T-helper 2 cell treated with Interferon-gamma antibody and Interleukin-4, amounts not matched to agents 5 μg/mL and 100 μg/mL, for 36 hours (primary cell): ENCODE measurements at places on chromosomes 1 and 21.

- DNase-seq = no peak
Observed at GRCh38 chr1:199403531-199404116, 623.9 kb upstream of the NR5A2 start.

- no peak for DNase-seq
Observed at GRCh38 chr1:177905686-177906085, 64.2 kb downstream of the SEC16B start.

- no peak for DNase-seq
Observed at GRCh38 chr1:51210055-51210454, 26.0 kb upstream of the RNF11 start.

GRCh38 chr1:117871013-117871412 lies 58.4 kb downstream of the GDAP2 start:
- DNase-seq = no peak

DNA sequence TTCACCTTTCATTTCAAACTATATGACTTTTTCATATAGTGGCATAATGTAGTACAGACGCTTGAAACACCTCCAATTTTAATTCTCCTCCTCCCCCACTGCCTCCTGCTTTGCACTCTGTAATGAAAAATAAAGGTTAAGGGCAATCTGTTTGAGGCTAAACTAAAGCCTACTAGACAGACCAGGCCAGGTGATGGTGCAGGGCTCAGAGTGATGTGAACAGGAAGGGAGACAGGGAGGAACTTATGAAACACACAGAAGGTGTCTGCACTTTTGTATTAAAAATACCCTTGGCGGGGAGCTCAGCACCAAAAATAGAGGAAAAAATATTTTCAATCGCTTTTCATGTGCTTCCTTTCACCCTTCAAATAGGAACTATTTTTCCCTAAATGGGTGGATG lies 415.4 kb downstream of the LMO4 start:
- DNase-seq = no peak

DNA sequence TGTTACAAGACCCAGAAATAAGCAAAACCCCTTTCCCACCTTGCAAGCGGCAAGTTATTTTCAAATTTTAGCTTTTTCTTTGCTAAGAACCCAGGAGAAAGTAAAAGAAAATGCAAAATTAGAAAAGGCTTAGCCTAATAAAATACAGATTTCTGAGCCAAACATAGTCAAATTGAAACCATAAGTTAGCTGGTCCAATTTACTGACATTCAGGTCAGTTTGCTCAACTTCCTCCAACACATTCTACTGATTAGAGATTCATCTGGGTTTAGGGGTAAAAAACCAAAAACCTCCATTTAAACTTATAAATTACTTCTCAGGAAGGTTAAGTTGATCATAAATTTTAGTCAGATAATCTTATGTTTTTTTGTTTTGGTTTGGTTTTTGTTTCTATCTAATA lies 701.8 kb upstream of the CXADR start:
- no peak for DNase-seq

DNA sequence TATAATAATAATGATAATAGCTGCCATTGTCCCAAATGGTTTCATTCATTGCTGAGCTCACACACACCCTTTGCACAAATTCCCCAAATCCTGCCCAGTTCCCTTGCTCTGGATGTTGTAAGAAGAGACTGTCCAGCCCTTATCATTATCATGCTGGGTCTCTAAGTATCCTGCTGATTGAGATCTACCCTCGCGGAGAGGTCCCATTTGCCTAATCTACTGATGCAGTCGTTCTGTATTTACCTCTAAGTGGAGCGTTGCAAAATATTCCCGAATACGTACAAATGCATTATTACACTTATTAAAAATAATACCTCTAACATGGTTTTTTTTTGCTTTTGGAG lies 51.2 kb downstream of the TNFRSF8 start:
- DNase-seq = no peak

DNA sequence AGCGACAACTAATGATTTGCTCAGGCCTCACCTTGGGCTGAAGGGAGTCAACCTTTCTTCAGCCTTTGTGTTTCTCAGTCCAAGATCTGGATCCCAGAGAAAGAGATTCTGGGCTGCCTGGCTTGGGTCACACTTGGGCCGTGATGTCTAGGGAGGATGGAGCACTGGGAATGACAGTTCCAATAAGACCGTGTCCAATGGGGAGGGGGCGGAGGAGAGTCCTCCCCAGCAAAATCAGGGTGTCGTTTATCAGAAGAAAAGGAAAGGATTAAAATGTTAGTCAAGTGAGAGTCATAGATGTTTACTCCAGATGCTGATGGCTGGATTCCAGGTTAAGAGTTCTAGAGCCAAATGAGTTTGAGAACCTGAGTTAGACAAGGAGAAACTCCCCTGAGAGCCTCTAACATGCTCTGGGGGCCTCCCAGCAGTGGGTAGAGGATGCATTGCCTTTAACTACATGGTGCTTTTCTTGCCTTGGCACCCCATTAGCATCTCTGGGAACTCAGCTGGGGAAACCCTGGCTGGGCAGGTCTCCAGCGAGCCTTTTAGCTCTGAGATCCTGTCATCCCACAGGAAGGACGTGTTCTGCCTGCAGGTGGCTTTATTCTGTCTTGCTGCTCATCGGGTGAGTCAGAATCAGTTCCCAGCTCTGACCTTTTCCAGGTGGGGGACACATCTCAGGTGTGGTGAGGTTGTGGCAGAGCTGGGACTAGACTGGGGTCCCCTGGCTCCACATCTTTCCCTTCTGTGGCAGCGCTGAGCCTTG lies 22.2 kb downstream of the NIPAL3 start:
- no peak for DNase-seq

- DNase-seq = no peak
Observed at GRCh38 chr1:89633800-89634625, 1.1 kb downstream of the LRRC8C start.

- DNase-seq = no peak
Observed at GRCh38 chr1:114131526-114132220, 22.0 kb downstream of the SYT6 start.

GRCh38 chr1:202167708-202168415 lies 7.5 kb upstream of the PTPN7 start:
- no peak for DNase-seq

GRCh38 chr1:75188892-75189291 lies 54.7 kb downstream of the LHX8 start:
- no peak for DNase-seq

- no peak for DNase-seq
Observed at GRCh38 chr1:159821171-159821867, 5.4 kb upstream of the SLAMF8 start.

GRCh38 chr1:107997866-107998265 lies 32.9 kb upstream of the VAV3 start:
- no peak for DNase-seq

DNA sequence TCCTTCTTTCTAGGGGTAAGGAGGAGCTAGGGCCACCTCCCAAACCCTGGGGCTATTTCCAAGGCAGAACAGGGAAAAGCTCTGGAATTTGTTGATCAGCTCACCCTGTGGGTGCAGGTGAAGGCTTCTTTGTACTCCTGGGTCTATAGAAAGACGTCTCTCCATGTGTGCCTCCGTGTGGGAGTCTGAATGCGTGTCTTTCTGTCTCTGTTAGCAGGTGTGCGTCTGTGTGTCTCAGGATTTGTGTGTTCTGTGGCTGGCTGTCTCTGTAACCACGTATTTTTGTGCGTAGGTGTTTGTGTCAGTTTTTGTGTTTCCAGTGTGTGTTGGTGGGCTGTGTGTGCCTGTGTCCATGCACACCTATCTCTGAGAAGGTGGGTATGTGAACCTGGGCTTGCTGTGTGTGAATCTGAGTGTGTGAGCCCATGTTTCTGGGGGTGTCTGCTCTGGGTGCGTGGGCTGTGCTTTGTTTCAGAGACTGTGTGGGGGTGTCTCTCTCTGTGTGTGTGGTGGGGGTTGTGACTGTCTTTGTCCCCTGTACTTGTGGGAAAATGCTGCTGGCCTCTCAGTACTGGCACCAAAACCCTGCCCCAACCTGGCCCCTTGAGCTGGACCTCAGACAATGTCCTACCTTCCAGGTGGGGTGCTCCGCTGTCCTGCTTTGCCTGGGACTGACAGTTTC lies 12.7 kb upstream of the ETV3L start:
- DNase-seq = no peak

DNA sequence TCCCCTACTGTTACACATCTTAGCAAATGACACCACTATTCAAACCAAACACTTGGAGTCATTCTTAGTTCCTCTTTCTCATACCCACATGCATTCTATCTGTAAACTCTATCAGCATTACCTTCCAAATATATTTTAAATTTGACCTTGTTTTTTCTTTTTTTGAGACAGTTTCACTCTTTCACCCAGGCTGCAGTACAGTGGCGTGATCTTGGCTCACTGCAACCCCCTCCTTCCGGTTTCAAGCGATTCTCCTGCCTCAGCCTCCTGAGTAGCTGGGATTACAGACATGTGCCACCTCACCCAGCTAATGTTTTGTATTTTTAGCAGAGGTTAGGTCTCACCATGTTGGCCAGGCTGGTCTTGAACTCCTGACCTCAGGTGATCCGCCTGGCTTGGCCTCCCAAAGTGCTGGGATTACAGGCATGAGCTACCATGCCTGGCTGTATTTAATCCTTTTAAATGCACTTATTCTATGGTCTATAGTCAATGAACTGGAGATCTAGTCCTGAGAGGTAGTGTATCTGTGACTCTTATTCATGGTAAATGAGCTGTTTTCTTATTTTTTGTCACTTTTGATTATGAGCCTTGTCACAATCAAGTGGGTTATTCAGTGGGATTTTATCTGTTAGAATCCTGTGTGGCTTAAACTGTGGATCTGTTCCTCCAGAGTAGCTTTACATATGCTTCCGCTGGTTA lies 73.1 kb downstream of the GATAD2B start:
- peak; percentile 39 for DNase-seq

GRCh38 chr21:34091032-34091431 lies 17.7 kb downstream of the MRPS6 start:
- no peak for DNase-seq

DNA sequence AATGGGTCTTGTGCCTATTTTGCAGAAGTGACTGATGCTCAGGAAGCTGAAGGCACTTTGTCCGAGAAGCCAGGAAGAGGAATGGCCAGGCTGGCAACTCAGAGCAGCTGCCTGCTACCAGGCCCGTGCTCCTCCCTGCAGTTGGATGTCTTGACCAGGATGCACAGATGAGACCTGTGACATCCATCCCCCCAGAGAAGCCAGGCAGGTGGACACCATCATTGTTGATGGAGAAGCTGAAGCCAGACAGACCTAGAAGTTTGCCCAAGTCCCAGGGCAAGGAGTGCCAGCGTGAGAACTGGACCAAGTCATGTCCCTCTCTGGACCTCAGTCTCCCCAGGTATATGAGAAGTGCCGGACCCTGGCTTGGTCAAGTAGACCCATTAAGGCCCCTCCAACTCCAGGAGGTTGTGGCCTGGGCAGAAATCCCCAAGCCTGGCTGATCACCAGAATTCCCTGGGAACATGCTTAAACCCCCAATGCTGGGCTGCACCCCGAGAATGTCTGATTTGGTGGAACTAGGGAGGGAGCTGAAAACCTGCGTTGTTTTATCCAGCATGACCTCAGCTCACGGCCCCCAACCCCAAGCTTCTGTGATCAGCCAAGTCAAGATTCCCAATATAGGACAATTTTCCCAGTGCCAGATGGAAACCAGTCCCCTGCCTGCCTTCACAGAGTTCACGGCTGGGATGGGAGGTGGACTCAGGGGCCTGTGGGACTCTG lies 82.4 kb downstream of the CAMK2N1 start:
- no peak for DNase-seq

DNA sequence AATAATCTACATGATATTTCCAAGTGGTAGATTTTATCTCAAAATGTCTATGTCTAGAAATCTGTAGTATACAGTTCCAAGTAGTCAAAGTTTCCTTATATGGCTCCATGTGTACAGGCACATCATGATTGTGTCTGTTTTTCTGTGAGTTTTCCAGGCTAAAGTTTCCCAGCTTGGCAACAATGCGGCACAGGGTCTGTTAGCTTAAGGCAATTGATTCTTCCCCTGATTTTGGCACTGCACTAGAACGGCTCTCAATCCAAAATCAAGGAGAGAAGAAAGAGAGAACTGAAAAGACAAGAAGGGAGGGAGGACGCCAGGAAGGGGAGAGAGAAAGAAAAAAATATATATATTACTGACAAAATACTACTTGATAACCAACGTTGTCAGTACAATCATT lies 193.9 kb upstream of the SNX7 start:
- no peak for DNase-seq

DNA sequence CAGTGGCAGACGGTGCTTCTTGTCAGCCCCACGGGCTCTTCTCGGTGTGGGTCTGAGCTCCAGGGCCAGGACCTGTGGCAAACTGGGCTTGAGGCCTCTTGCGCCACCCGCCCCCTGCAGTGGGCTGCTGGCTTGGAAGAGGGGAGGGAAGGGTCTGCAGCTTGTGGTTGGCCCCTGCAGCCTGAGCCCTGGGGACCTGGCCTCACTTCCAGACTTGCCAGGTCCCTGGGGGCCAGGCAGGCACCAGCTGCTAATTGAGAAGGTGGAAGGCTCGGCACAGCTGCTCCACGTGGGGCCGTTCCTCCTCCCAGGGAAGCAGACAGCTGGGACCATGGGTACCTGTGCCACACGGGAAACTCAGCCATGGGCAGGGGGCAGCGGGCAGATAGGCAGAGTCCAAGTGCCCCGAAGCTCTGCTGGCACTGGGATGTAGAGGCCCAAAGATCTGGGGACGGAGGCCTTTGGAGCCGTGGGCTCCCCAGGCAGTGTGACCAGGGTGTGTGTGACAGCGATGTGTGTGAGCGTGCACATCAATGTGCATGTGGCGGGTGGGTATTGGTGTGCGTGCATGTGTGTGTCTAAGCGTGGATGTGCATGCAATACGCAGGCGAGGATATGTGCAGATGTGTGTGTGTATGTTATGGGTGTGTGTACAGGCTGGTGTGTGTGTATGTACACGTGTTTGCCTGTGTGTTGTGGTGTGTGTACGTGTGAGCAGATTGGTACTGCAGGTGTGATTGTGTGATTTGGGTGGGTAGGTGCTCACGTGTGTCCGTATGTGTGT lies 39.3 kb downstream of the TP73 start:
- DNase-seq = no peak

- DNase-seq = no peak
Observed at GRCh38 chr1:29057700-29058099, 66.0 kb downstream of the TMEM200B start.

- DNase-seq = no peak
Observed at GRCh38 chr1:234000557-234001041, 96.1 kb downstream of the SLC35F3 start.

- DNase-seq = peak; percentile 21
Observed at GRCh38 chr1:44405798-44406736, 1.0 kb downstream of the RNF220 start.

DNA sequence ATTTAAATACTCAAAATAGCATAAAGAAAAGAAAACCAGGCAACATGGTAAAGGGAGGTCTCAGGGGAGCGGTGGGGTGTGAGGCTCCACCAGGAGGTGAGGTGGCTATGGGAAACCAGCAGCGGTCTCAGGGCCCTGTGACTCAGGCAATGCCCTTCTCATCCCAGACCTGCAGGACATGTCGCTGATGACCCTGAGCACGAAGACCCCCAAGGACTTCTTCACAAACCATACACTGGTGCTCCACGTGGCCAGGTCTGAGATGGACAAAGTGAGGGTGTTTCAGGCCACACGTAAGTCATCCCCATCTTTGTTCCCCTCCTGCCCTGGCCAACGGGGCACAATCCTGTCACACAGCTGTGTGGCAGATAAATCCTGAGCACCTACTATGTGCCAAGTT lies 31.5 kb downstream of the PADI4 start:
- DNase-seq = no peak

- no peak for DNase-seq
Observed at GRCh38 chr21:46478910-46479309, 20.2 kb downstream of the DIP2A start.
